ENCODE measurements at places on chromosomes 11 and 22.

GRCh38 chr11:19832086-19832750, 119.6 kb downstream of the NAV2 start:
- no peak for DNase-seq

DNA sequence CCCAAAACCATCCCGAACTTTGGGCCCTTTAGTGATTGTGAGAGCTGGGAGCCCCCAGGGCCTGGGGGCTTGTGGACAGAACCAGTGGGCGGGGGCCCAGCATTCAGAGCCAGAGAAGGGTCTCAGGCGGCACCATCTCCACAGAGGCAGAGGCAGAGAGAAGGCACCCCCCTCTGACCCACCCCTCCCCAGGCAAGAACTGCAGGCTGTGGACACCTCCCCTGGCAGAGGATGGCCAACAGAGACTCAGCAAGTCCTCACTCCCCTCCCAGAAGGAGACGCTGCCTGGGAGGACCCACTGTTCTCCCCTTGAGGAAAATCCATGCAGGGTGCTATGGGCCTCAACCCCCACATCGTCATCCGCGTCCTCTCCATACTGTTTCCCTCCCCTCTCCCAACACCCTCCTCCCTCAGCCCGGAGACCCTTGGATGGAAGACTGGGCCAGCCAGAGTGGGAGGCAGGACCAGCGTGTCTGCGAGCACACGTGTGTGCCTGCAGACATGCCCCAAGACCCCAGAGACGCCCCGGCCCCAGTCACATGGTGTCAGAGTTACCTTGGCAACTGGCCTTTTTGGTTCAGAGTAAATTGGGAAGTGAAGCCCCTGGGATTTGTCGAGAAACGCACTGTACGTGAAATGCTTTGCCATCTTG, 42.6 kb downstream of the KCNC1 start:
- DNase-seq: no peak

- DNase-seq: no peak
Observed at GRCh38 chr11:123196060-123196714, 1.1 kb upstream of the CLMP start.

DNA sequence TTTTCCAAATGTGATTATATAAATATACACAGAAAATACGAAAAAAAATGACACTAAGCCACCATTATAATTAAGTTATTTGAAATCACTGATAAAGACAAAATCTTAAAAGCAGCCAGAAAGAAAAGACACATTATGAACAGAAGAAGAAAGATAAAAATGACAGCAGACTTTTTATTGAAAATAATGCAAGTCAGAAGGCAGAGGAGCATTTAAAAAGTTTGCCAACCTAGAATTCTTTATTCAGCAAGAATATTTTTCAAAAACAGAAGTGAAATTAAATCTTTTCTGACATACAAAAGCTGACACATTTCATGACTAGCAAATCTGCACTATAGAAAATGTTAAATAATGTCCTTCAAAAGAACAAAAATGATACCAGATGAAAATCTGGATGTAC, 77.8 kb downstream of the CD82 start:
- DNase-seq: no peak

DNA sequence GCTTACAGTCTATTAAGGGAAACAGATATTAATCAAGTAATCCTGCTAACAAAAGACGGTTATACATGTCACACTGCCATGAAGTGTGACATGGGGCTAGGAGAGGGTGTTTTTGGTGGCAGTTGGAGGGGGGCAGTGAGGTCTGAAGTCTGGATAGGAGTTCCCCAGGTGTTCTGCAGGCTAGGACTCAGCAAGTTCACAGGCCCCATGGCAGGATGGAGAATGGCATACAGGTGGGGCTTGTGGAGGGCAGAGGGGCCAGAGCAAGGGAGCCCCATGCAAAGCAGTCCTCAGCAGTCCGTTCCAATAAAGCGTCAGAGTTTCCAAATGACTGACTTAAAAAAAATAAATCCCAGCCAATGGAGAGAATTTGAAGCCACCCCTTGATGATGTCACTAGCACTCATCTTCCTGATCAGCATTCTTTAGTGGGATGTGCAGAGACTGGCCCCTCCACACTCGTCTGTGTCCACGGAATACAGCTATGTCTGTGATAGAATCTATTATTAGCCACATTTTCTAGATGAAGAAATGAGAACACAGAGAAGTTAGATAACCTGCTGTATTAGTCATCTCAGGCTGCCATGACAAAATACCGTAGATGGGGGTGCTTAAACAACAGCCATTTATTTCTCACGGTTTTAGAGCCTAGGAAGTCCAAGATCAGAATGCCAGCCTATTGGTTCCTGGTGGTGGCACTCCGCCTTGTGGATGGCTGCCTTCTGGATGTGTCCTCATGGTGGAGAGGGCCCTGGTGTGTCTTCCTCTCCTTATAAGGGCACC, 32.6 kb downstream of the PRDM11 start:
- no peak for DNase-seq

Data from GM20000 (cell line).